ENCODE measurements at places on chromosomes 3 and 15. TPM values are rescaled to one million over a fixed set of nuclear protein-coding genes. Genes with fewer than 3 reads are reported as not detected.

DNA sequence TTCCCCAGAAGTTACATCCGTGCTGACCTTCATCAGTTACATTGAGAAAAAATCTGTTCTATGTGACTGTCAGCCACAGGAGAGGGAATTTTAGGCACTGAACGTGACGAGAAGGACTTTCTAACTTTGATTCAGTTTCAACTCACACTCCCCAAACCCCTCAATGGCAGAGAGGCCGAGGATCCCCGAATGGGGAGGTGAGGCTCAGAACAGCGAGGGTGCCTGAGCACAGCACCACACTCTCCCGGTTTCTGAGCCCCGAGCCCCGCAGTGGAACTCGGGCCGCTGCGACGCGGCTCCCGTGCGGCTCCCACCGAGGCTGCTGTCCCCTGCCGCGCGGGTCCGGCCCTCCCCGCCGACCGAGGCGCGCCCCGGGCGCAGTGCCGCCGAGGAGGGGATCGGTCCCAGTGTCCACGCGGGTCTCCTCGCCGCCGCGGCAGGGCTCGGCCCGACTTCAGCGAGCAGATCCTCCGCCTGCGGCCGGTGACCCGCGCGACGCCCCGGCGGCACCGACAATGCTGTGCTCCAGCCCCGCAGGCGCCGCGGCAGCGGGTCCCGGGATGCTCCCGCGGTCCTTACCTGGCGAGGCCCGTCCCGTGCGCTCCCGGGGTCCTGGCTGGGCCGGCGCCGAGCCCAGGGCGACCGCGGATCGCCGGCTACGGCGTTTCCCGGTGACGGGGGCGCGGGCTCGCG is 439 bp downstream of the CTXND1 start:
- no peak for DNase-seq

- DNase-seq = no peak
Observed at GRCh38 chr3:49609314-49609713, 55.0 kb downstream of the BSN start.

GRCh38 chr3:40321818-40322217 is 12.3 kb downstream of the EIF1B start:
- no peak for DNase-seq

DNA sequence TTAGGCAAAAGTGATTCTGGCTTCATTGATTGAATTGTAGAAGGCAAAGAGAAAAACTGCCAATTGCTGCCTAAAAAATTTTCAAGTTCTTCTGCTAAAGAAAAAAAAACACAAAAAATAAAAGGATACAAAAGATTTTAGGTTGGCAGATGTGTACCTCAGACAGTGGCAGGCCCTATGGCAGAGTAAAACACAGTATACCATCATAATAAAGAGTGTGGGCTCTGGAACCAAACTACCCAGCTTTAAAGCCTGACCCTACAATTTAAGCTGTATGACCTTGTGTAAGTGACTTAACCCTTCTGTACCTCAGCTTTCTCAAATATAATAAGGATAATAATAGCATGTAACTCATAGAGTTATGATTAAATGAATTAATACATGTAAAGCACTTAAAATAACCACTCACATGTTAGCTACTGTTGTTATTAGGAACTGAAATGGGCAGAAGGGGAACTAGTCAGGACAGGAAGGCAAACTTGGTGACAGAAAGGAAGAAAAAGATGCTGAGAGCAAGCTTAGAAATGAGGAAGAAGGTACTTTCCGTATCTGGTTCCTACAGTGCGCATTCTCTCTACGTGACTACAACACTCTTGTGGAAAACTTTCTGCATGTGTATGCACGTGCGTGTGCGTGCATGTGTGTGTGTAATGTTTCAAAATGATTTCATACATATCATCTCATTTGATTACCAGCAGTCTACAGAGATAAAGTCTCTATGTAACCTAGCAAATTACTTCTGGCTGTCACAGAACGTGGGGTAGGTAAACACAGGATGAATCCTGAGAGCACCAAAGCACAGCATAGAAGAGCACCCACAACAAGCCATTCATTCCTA is 13.6 kb upstream of the GATM start:
- no peak for DNase-seq

- no peak for DNase-seq
Observed at GRCh38 chr3:194986208-194987043, 284.5 kb downstream of the XXYLT1 start.

GRCh38 chr3:14718539-14718938 is 43.6 kb downstream of the C3orf20 start:
- DNase-seq = no peak

- no peak for DNase-seq
Observed at GRCh38 chr3:11381563-11381962, 109.4 kb downstream of the ATG7 start.

- no peak for DNase-seq
Observed at GRCh38 chr3:171974986-171975837, 64.2 kb upstream of the FNDC3B start.

- DNase-seq = no peak
Observed at GRCh38 chr3:14391033-14391432, 11.4 kb upstream of the SLC6A6 start.

DNA sequence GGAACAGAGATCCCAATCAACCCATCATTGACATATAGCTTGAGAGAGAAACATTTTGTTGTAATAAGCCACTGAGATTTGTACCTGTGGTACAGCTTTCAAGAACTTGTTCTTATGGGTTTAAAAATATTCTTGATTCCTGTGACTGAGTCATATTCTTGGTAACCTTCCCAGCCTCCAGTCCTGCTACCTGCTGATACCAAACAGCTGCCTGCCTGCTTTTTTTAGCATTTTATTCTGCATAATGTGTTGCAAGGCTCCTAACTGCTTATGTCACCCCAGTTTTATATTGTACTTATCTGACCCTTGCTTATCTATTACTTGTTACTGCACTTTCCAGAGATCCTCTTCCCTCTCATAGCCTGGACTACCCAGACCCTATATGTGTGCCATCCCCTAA is 349.3 kb upstream of the SOX2 start:
- DNase-seq = no peak

GRCh38 chr3:59894425-59895121 is 844.7 kb upstream of the CFAP20DC start:
- DNase-seq = no peak

DNA sequence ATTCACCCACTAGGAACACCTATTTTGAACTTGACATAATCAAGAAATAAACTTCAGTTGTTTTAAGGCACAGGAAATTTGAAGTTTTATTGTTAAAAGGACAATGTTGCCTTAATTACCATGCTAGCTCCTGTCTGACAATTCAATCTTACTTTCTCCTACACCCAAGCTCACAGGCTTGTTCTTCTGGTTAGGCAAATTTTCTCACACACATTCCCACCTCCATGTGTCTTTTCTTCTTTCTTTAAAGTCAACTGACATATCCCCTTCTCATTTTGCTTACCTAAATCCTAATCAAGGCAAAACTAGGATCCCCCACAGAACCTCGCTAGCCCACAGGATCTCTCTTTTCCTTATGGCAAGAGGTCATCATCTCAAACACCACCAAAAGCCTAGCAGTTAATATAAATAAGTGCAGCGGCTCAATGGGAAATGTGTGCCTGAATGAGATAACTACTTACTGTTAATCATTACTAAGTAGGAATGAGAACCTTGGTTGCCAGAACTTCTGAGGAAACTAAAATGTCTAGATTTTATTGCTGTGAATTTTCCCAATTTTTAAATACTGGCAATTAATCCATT is 189.3 kb downstream of the PLCH1 start:
- DNase-seq = no peak

DNA sequence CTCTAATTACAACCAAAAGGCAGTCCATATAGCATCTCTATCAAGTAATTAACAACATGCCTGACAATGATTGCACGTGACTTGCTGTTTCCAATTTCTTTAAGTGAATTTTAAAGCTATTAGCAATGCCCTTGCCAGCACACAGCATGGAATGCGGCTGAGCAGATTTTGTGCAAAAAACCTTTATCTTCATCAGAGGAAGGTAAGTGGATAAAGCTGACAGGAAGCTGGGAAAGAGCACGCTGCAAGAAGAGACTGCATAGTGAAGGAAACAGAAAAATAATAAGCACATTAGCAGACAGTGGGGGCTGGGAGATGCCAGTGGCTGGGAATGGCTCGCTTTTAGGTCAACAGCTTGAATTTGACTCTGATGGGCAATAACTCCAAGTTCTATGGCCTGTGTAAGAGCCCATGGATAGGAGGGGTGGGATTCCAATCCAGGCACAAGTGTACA is 138.8 kb downstream of the PDZRN3 start:
- DNase-seq = no peak

DNA sequence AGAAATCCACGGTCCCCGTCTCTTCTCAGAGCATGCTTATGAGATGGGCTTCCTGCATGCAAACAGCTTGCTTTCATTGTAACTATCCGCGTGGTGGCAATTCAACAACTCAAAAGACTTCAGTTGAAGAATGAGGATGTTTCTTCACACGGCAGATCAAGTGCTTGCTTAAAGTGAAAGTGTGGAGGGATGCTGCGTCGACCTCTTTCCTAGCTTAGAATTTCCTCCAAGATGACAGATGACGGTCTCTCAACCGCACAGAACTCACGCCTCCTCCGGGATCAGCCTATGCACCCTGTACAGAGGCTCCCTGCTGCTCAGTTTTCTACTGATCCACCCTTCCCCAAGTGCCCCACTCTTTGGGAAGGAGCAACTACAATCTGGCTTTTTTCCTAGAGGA is 47.8 kb downstream of the PCSK6 start:
- no peak for DNase-seq

DNA sequence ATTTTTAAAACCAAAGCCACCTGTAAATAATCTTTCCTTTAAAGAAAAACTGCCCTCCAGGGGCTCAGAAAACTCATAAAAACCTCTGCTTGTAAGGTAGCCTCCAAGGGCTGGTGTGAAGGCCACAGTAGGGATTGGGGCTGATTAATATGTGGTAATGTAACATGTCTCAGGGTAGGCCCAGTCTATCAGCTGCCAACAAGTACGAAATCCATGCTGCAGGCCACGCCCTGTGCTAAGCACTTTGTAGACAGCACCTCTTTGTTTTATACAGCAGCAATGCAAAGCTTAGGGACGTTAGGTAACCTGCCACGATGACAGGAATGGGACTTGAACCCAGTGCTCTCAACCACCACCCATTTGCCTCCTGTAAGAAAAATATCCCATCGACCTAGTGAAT is 65.6 kb upstream of the PRICKLE2 start:
- no peak for DNase-seq

DNA sequence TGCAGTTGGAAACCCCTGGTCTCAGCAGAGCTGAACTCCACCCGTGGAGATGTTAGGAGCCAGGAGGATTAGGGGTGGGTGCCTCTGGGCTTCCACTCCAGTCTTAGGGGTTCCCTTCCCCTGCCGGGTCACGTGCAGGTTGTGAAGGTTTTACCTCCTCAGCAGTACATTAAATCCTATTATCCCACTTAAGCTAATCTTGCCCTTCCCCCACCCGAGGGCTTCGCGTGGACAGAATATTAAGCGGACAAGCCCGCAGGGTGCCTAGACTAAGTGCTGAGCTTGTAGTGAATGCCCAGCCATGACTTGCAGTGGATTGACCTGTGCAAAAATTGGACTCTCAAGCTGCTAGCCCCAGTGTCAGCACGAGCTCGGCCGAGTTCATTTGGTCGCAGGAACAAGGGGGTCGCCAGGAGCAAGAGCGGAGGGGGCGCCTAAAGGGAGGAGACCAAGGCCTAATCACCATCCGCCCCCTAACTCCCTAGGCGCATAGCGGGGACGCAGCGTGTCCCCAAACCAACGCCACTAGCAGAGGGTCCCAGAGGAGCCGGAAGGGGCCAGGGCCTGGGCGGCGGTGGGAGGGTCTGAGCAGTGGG is 498 bp upstream of the SEMA4B start:
- DNase-seq = no peak

- no peak for DNase-seq
Observed at GRCh38 chr15:87722941-87723691, 533.4 kb downstream of the NTRK3 start.

- no peak for DNase-seq
Observed at GRCh38 chr3:64199932-64200331, 25.3 kb downstream of the PRICKLE2 start.

DNA sequence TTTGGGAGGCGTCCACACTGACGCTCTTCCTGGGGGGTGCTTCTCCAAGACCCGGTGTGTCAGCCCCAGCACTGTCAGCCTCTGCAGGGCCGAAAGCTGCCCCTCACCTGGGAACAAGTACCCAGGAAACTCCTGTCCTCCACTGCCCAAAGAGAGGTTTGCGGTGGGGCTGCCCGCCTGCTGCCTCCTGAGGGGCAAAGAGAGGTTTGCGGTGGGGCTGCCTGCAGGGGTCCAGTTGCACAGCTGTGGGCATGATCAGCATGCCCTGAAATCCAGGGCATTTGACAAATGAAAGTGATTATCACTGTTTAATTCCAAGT is 15.1 kb upstream of the SNRPA1 start:
- DNase-seq = no peak

DNA sequence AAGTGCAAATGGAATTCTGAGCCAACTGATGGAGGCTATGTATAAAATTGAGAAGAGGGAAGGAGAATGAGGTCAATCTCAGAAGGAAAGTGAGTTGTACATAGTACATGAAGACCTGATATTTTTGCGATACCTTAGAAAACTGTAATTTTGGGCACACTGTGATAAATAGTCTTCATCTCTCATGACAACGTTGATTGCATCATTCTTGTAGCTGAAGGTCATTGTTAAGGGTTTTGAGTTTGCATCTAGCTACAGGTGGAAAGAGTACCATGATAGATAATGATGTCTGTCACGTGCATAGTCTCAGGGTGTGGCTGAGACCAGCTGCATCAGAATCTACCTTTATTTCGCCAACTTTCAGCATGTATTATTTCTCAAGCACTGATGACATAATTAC is 435.4 kb upstream of the MDFIC2 start:
- DNase-seq = no peak

- no peak for DNase-seq
Observed at GRCh38 chr3:193744822-193745684, 152.0 kb downstream of the OPA1 start.

SPATA12 gene
- not detected for polyA plus RNA-seq

MOBP gene
- polyA plus RNA-seq = 0.11 TPM

ITPKA gene
- polyA plus RNA-seq = 0.69 TPM

LOXL1 gene
- polyA plus RNA-seq = 86.6 TPM

PTPRG gene
- polyA plus RNA-seq = 93.4 TPM

TMEM108 gene
- polyA plus RNA-seq = 2.8 TPM

ANKRD63 gene
- 0.26 TPM for polyA plus RNA-seq

CRABP1 gene
- polyA plus RNA-seq = 58.7 TPM

GRAMD2A gene
- 6.4 TPM for polyA plus RNA-seq

CD200R1 gene
- 1.0 TPM for polyA plus RNA-seq

UBA5 gene
- polyA plus RNA-seq = 70.1 TPM

GCSAM gene
- 1.8 TPM for polyA plus RNA-seq

C2CD4A gene
- 0.36 TPM for polyA plus RNA-seq

ASB14 gene
- polyA plus RNA-seq = 0.63 TPM

UTS2B gene
- 0.93 TPM for polyA plus RNA-seq

All from right renal pelvis (tissue), 4 donors.